ENCODE measurements at places on chromosomes 6 and 20.

DNA sequence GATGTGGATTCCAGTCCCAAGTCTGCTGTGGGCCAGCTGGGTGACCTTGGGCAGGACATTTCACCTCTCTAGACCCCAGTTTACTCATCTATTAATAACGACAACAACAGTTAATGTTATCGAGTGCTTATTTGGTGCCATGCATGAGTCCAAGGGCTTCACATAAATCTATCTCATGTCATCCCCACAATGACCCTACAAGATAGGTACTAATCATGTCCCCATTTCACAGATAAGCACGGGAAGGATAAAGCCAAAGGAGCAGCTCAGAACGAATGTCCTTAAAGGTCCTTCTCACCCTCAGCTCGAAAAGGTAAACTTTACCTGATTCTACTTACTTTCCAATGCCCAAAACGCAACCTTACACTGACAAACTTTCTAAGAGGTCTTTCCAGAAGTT, 35.7 kb downstream of the TRAM2 start:
- no peak for DNase-seq

DNA sequence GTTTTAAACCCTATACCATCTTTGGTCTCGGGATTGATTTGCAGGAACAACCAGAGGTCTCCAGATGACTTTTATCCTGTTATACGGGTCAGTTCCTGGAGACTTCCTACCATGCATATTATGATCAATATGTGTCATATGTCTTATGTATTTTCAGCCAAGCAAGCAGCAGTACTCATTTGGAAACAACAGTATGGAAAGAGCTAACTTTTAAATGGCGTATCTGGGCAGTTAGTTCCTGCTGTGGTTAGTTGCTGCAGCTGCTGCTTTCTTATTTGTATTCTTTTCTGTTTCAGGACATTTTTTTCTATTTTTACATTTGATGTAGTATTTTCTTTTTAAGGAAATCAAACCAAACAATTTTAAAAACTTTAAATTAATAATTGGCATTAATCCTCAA, 207.5 kb downstream of the MANEA start:
- no peak for DNase-seq

- DNase-seq = no peak
Observed at GRCh38 chr6:92723390-92723931, 695.9 kb downstream of the EPHA7 start.

- no peak for DNase-seq
Observed at GRCh38 chr20:32482442-32483261, 102.5 kb downstream of the NOL4L start.

DNA sequence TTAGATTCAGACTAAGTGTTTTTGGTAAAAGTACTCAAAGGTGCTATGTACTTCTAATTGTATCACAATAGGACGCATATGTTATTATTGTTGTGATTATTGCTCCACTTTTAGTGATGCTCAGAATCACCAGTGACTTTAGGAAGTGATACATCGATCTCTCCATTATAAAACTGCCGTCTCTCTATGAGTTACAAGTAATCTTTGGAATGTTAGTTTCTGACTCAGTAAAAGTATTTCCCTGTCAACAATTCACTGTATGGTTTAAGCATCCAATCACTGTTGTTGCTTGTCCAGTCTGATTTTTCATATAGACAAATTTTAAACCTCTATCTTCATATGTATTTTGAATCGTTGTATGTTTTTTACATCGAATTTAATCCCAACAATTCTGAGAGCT, 9.4 kb downstream of the DCBLD1 start:
- no peak for DNase-seq

DNA sequence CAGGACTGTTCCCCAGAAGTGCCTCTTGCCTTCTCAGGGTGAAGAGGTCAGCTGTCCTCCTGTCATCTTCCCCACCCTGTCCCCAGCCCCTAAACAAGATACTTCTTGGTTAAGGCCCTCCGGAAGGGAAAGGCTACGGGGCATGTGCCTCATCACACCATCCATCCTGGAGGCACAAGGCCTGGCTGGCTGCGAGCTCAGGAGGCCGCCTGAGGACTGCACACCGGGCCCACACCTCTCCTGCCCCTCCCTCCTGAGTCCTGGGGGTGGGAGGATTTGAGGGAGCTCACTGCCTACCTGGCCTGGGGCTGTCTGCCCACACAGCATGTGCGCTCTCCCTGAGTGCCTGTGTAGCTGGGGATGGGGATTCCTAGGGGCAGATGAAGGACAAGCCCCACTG, 9.8 kb downstream of the PI16 start:
- no peak for DNase-seq

DNA sequence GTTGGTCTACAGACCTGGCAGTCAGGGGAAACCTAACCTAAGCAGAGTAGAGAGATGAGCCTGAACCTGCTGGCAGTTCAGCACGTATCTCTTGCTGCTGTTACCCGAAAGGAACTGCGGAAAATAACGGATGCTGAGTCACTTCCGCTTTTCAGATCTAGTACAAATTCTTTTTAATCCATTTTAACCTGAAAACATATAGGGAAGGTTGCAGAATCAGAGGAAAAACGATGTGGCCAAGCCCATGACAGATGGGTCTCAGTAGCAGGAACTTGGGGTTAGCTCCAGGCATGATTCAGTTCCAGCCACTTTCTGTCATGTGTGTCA, 351.9 kb upstream of the PRND start:
- peak; percentile 34 for DNase-seq

- DNase-seq = no peak
Observed at GRCh38 chr6:52643158-52643557, 27.8 kb upstream of the TMEM14A start.

DNA sequence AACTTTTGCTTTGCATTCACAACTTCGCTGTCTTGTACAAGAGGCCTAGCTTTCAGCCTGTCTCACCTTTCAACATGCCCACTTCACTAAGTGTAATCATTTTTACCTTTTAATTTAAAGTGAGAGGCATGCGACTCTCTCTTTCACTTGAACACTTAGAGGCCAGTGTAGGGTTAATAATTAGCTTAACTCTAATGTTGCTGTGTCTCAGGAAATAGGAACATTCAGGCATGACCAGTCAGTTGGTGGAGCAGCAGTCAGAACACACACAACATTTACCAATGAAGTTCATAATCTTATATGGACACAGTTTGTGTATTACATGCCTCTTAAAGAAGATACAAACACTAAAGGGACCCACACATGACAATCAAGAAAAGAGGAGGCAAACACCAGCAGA, 47.6 kb downstream of the HTR1B start:
- DNase-seq = no peak

DNA sequence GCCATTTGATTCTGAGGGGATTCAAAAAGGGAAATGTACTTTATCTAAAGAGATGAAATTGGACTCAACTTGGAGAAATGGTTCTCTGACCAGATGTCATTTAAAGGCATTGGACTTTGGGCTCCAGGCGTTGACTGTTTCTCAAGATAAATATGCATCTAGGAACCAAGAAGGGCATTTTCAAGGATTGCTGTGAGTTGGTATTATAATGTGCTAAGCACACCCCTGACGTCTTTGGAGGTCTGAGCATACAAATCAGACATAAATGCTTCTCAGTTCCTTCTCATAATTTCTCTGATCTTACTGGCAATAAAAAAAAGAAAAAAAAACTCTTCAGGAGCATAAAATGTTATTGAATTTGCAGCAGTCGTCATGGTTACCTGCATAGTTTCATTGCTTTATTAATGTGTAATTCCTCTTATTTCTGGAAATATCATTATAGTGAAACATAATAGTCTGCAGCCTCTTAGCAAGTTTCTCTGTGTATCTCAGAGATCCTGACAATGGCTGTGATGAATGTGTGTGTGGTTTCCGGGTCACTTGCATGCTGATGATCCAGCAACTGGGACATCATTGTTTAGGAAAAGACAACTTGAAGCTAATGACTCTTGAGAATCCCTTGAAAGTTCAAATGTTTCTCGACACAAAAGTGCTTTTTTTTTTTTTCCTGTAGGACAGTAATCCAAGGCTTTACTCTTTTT, 136.0 kb downstream of the AIG1 start:
- no peak for DNase-seq

- DNase-seq = no peak
Observed at GRCh38 chr6:74606582-74607071, 599.2 kb downstream of the COL12A1 start.

DNA sequence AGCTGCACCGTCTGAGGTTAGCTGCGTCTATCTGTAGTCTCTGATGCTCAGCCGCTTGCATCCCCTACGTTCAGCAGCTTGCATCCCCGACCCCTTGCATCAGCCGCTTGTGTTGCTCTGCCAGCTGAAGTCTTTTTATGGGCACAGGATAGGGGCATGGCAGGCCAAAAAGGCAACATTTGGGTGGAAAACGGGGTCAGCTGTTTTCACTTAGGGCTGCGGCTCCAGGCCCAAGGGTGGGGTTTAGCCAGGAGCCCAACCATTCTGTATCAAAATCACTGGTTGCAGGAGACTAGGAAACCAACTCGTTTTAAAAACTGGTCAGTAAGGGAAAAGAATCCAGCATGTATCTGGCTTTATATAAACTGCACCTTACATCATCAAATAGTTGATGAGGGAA, 49.9 kb downstream of the FAM50B start:
- DNase-seq = no peak

DNA sequence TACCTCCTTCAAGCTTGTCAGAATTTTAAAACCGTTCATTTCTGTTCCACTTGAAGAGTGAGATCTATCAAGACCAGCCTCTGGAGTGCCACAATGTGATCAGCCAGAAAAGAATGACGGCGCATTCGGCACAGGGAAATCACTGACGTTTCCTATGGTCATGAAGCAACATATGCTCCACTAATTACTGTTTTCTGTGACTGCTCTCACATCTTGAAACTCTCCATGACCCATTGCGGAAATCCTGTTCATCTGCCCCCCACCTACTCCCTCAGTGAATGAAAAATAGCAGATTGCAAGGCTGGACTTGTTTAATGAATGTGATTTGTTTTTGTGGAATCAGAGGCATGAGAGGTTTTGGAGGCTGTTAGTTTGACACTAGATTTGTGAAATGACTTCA, 53.2 kb downstream of the SAMD5 start:
- no peak for DNase-seq

- DNase-seq = no peak
Observed at GRCh38 chr20:59458645-59459044, 145.7 kb upstream of the PHACTR3 start.

All from stimulated activated CD4-positive, alpha-beta T cell treated with anti-CD3 and anti-CD28 coated beads, Interleukin-12 subunit alpha, Interleukin-12 subunit beta, amount 100 ng/mL, for 48 hours (primary cell).